Immature natural killer cell (primary cell): ENCODE measurements at places on chromosomes 7 and 10. TPM values are rescaled to one million over a fixed set of nuclear protein-coding genes. Genes with fewer than 3 reads are reported as not detected.

Gene PALD1
- polyA plus RNA-seq, result 0.14 TPM

Gene CYP3A7
- not detected for polyA plus RNA-seq

Gene PLAC9
- polyA plus RNA-seq, result not detected

Gene GPR146
- 1.9 TPM for polyA plus RNA-seq

Gene BTBD16
- polyA plus RNA-seq, result not detected

Gene DENND2A
- not detected for polyA plus RNA-seq

Gene NRBF2
- polyA plus RNA-seq, result 15.6 TPM

Gene OR6V1
- polyA plus RNA-seq, result not detected

Gene DPP6
- polyA plus RNA-seq, result not detected
